ENCODE measurements at places on chromosomes 13 and 19.

DNA sequence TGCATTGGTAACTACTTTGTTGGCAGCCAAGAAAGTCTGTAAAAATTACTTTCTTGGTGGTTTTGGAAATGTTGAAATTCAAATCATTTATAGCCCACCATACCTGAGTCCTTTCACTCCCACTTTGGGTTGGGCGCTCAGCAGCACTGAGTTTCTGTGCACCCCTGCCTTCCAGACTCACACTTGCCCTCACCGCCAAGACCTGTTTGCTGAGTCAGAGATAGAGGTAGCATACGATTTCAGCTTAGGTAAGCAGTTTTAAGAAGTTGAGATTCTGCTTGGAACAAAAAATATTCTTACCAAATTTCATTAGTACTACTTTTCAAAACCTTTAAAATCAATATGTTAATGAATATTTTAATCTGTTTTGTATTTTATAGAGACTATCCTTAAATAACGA, 12.6 kb downstream of the MPHOSPH8 start:
- no peak for DNase-seq

DNA sequence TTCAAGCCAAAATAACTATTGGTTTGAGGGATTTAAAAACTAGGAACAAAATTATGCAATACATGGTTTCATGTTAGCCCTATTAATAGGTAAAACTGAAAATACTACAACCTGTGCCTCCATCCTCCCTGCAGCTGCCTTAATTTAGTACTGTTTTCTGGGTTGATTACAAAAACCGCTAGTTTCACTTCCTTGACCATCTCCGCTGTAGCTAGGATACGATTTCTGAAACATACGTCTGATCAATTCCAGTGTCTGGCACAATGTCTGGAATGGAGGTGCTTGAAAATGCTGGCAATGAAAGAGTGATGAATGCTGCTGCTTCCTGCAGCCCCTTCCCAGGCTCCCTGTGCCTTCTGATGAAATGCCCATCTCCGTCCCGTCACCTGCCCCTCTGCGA, 273.5 kb downstream of the SHISA2 start:
- DNase-seq, result no peak

GRCh38 chr13:20119960-20120359, 40.9 kb downstream of the GJA3 start:
- DNase-seq, result no peak

GRCh38 chr13:39401046-39401705, 201.8 kb downstream of the LHFPL6 start:
- no peak for DNase-seq

- no peak for DNase-seq
Observed at GRCh38 chr19:31803835-31804446, 454.7 kb upstream of the TSHZ3 start.

DNA sequence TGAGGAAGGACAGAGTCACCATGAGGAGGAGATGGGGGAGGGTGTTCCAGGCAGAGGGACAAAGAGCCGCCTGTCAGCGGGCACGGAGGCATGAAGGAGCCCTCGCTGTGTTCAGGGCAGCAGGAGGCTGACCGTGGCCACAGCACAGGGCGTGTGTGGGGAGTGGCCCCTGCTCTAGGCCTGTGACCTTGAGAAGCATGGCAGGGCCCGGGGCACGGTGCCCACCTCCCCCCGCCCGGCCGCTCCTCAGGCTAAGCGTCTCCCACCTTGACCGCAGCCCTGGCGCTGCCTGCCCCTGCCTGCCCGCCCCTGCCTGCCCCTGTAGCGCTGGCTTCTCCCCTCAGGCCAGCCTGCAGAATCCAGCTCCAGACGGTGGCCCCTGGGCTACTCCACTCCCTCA, 11.6 kb downstream of the MAP2K2 start:
- DNase-seq, result no peak

GRCh38 chr19:30536975-30537374, 164.8 kb downstream of the ZNF536 start:
- no peak for DNase-seq

- no peak for DNase-seq
Observed at GRCh38 chr13:36006894-36007675, 124.1 kb downstream of the DCLK1 start.

- DNase-seq, result no peak
Observed at GRCh38 chr13:77701305-77701704, 3.8 kb downstream of the SLAIN1 start.

- no peak for DNase-seq
Observed at GRCh38 chr19:28652765-28653164, 560.2 kb downstream of the UQCRFS1 start.

- DNase-seq, result no peak
Observed at GRCh38 chr19:52695996-52696395, 38.8 kb downstream of the ZNF611 start.

- DNase-seq, result no peak
Observed at GRCh38 chr13:67650471-67650870, 420.3 kb upstream of the PCDH9 start.

GRCh38 chr13:22017226-22017625, 346.4 kb downstream of the FGF9 start:
- DNase-seq, result no peak

- DNase-seq, result no peak
Observed at GRCh38 chr13:109697936-109698335, 88.4 kb downstream of the IRS2 start.

- DNase-seq, result no peak
Observed at GRCh38 chr13:52760077-52760476, 20.5 kb upstream of the CNMD start.

- DNase-seq, result no peak
Observed at GRCh38 chr19:40622773-40623075, 21.6 kb downstream of the LTBP4 start.

GRCh38 chr13:105878119-105878700, 657.3 kb downstream of the EFNB2 start:
- DNase-seq, result no peak

DNA sequence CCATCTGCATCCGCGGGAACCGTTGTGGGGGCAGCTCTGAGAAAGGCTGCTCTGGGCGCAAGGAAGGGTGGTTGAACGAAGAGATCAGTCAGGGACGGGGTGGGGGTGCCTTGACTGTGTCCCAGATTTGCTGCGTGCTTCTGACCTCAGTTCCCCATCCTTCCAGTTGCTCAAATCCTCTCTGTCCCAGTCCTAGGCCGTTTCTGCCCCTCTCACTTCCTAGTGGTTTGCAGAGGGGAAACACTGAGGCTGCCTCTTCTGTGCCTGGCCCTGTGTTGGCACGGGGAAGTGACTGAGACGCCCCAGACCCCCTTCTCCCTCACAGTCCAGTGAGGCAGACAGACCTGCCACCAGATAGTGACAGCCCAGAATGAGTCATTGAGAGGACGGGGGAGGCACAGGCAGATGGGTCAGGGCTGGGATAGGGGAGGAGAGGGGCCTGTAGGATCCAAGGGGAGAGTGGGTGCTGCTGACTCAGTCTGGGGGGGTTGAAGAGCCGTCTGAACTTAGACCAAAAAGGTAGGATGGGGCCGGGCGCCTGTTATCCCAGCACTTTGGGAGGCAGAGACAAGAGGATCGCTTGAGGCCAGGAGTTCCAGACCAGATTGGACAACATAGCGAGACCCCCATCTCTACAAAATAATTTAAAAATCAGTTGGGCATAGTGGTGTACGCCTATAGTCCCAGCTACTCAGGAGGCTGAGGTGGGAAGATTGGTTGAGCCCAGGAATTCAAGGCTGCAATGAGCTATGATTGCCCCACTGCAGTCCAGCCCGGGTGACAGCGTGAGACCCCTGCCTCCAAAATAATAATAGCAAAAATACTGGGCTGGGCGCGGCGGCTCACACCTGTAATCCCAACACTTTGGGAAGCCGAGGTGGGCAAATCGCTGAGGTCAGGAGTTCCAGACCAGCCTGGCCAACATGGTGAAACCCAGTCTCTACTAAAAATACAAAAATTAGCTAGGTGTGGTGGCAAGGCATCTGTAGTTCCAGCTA, 26.5 kb downstream of the NUMBL start:
- no peak for DNase-seq

DNA sequence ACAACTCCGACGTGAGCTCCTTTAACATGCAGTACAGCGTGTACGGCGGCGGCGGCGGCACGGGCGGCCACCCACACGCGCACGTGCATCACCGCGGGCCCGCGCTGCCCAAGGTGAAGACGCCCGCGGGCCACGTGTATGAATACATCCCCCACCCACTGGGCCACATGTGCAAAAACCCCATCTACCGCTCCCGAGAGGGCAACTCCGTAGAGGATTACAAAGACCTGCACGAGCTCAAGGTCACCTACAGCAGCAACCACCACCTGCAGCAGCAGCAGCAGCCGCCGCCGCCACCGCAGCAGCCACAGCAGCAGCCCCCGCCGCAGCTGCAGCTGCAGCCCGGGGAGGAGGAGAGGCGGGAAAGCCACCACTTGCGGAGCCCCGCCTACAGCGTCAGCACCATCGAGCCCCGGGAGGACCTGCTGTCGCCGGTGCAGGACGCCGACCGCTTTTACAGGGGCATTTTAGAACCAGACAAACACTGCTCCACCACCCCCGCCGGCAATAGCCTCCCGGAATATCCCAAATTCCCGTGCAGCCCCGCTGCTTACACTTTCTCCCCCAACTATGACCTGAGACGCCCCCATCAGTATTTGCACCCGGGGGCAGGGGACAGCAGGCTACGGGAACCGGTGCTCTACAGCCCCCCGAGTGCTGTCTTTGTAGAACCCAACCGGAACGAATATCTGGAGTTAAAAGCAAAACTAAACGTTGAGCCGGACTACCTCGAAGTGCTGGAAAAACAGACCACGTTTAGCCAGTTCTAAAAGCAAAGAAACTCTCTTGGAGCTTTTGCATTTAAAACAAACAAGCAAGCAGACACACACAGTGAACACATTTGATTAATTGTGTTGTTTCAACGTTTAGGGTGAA, 6.6 kb downstream of the SLITRK5 start:
- peak; percentile 71 for DNase-seq

DNA sequence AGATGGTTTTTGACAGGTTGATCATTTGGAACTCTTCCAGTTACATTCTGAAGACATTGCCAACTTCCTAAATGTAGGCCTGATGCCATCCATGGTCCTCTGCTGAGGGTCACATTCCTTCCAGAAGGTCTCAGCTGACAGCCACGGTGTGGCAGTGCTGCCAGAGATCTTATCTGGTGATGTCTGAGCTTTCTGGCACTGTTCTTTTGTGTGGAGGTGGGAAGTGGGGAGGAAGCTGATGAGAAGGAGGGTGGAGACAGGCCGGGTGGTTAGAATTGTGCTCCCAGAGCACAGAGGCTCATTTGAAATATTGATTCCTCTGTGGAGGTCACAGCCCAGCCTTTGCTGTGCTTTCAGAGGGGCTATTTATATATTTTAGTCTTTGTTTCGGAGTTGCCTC, 16.1 kb upstream of the MTIF3 start:
- DNase-seq, result no peak

- peak; percentile 78 for DNase-seq
Observed at GRCh38 chr19:45455707-45456499, 11.9 kb upstream of the FOSB start.

DNA sequence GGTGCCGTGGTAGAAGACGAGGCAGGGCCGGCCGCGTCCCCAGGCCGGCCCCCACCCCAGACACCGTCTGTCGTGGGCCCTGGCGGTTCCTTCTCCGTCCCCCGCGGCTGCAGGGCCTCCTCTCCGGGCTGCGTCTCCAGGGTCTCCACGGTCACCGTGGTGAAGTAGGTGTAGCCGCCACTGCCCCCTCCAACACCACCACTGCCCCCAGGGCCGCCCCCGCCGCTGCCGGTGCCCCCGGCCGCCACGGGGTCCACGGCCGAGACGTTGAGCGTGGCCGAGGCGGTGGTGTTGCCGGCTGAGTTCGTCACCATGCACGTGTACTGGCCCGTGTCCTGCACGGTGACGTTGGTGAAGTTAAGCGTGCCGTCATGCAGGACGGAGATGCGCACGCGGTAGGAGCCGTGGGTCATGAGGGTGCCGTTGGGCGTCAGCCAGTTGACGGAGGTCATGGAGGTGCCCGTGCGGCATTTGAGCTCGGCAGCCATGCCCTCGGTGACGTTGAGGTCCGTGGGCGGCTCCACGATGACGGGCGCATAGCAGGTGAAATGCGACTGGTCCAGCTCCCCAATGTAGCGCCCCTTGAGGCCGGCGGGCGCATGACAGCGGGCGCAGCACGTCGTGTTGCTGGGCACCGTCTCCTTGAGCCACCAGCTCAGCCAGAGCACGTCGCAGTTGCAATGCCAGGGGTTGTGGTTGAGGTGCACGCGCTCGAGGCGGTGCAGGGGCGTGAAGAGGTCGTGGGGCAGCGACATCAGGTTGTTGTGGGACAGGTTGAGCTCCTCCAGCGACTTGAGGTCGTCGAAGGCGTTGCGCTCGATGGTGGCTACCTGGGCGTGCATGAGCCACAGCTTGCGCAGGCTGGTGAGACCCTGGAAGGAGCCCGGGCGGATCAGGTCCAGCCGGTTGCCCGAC, 4.6 kb upstream of the ASPDH start:
- peak; percentile 73 for DNase-seq

DNA sequence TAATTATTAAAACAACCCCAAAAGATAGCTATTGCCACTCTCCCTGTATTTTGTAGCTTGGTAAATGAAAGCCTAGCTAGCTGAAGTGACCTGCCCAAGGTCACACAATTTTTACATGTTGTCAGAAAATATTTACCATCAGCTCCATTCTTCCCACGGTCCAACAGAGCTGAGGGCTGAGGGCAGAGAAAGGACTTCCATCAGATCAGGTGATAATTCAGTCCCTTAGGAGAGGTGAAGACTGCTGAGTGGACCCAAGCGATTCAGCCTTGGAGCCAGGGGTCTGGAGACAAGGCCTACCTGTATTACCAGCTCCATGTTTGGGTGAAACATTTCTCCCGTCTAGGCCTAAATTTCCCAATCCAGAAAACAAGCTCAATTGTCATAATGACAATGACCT, 149.5 kb upstream of the TSHZ3 start:
- DNase-seq, result no peak

GRCh38 chr13:75782985-75783384, 146.9 kb downstream of the LMO7 start:
- no peak for DNase-seq

DNA sequence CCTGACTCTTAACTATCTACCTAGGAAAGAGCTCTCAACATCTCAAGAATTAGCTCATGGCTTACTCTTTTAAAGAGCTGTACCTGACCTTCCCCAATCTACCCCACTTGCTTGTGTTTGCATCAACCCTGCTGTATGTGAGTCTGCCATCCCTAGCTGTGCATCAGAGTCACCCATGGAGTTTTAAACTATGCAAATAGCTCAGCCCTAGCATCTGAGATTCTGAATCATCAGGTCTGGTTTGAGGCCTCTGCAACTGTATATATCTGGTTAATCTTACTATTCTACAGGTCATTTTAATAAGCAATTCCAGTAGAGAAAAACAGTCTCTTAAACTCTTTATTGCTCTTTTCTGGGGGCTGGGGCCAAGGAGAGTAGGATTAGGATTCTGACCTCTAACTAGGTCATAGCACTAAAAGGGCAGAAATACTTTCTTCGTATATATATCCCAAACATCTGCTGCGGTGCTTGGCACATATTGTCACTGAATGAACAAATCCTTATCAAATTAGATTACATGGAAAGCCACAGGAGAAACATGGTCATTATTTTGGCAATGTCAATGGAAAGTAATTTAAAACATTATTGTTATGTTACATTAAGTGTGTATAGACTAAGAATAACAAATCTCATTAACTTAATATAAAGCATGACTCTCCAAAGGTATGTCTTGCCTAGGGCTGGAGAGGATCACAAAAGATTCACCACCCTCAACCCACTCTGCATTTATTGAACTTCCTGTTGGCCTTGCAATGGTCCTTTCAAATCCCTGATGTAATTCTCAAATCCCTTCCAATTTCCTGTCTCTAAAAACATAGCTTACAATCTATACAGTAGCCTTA, 232.2 kb downstream of the DACH1 start:
- DNase-seq, result no peak

- no peak for DNase-seq
Observed at GRCh38 chr13:76516586-76516985, 369.6 kb downstream of the KCTD12 start.
